ENCODE measurements at places on chromosomes 7 and 10.

GRCh38 chr10:34956756-34957155 is 133.4 kb downstream of the CUL2 start:
- peak; percentile 77 for DNase-seq

DNA sequence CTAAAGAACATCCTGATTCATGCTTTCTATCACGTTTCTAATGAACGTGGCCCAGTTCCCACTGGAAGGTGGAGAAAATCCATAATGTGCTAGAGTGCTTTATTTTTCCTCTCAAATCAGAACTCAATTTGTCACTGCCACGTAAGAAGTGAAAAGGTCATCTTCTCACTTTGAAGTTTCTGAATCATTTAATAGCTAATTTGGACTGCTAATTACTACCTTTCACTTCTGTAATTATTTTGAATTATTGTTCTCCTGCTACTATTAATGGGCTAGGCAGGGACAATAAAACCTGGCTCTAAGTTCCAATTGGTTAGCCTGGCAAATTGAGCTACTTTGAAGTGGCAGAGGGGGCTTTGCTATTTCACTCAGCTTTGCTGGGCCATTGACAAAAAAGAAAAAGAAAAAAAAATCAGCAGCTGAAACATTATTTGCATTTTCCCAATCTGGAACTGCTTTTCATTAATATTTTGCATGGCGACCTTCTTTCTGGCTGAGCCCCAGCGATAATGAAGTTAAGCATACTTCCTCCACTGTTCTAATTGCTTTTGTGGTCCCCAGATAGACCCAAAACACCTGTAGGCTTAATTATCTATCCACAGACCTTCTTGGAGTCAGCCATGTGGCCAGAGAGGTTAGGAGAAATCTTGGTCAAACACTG is 264.2 kb downstream of the SEC23IP start:
- DNase-seq, result no peak

DNA sequence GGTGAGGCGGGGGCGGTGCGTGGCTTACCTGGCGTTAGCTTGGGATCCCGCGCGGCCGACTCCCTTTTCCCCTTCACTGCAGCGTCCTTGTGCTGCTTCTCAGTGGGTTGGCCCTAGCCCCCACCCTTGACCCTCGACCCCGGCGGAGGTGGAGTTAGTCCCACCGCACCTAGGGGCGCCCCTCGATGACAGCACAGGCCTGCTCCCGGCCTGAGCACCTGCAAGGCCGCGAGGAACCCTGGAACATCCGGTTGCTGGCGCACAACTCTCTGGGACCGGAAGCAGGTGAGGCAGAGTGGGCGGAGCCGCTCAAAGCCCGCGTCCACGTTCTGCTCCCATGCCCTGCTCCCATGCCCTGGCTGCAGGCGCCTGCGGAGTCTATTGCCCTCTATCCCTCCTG is 266.9 kb downstream of the USP6NL start:
- DNase-seq, result no peak

DNA sequence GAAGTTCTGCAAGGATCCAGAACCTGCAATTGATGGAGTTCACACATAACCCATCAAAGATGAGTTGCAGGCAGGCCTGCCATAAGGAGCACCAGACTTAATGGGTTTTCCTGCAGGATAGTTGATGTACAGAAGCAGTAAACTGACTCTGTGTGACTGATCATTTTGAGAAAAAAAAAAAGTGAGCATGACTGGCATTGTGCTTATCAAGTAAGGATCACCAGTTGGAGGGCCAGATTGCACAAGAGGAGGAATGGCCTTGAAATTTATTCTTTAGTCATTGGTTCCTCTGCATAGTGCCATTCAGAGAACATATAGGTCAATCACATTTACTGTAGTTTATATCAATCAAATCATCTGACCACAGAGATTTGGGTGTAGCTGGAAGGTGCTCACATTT is 3.8 kb downstream of the CYP3A43 start:
- DNase-seq, result no peak

DNA sequence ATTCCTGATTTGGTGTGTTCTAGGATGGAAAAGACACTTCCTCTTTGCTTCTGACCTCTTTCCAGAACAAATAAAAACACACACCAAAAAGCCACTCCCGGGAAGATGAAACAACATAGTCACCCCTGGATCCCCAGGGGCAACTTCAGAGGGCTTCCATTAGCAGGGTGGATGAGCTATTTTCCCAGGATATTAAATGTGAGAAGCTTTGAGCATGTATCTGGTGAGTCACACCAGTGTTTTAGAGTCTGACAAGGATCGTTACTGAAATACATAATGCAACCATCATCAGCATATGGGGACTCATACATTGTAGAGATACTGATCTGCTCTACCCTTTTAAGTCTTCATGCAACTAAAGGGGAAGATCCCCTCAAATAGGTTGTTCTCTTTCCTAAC is 115.5 kb upstream of the ZNF438 start:
- DNase-seq, result peak; percentile 90

- DNase-seq, result peak; percentile 55
Measured at GRCh38 chr7:155645662-155646061, 1.2 kb downstream of the RBM33 start.

DNA sequence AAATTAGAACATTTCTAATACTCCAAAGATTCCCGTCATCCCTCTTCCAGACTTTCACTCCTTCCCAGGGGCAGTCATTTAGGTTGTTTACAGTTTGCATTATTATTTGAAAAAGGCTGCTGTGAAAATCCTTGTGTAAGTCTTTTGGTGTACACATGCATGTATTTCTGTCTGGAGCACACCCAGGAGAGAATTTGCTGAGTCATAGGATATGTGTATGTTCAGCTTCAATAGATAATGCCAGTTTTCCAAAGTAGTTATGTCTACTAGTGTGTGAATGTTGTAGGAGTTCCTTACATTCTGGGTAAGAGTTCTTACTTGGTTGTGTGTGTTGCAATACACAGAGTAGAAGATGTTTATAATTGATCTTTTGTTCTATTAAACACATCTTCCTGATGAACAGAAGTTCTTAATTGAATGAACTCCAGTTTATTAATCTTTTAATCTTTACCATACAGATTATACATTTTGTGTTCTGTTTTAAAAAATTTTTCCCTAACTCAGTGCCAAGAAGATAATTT is 25.3 kb downstream of the CROT start:
- no peak for DNase-seq
